ENCODE measurements at places on chromosomes 1 and 21.

GRCh38 chr1:43558346-43558841 lies 27.7 kb downstream of the PTPRF start:
- no peak for DNase-seq

DNA sequence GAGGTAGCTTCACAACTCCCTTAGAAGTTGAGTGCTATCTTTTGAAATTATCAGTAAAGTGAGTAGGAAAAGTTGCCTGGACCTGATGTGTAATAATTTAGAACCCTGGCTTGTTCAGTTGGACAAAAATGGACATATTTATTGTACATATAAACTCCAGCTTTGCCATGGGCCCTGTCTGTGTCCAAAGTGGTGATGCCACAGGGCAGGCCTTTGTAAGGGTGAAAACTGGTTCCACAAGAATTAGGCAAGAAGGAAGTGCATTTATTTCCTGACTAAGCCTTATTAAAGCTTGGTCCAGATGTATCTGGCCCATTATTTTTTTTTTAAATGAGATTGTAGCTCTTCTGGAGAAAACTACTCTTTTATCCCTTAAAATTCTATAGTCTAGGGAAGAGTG lies 47.9 kb downstream of the MACO1 start:
- DNase-seq, result no peak

GRCh38 chr1:62870148-62870547 lies 86.2 kb downstream of the ATG4C start:
- no peak for DNase-seq

DNA sequence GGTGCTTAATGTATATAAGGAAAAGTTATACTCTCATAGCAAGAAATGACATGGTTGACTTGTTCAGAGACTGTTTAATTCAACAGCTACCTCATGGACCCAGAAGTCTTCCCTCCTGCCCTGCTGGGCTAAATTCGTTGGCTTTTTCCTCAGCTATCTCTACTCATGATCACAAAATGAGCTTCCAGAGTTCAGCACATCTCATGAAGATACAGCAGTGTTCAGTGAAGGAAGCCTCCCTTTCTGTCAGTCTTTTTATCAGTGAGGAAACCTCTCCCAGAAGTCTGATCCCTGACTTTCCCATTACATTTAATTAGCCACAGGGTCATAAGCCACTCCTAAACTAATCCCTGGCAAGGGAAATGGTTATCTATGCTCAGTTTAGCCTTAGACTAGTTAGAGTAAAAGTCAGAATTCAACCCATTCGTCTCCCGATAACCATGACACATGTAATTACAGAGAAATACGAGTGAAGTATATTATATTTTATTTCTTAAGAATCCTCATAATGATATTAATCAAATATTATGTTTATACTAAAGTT lies 97.5 kb downstream of the DENND1B start:
- DNase-seq, result no peak

DNA sequence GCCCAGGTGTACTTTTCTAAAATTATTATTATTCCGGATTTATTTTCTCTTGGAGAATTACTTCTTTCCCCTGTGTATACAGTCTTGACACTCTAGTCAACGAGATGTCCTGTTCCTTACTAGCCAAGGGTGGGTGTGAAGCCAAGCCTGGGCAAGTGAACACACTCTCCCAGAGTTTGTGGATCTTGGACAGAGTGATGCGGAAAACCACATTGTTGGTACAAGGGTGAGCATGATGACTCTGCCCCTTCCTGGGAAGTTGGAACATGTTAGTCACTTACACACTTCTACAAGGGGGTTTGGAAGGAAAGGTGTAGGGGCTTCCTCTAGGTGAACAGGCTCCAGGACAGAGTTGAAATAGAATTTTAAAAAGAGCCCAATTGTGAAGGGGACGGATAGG lies 20.0 kb upstream of the RD3 start:
- DNase-seq, result no peak

- DNase-seq, result no peak
Observed at GRCh38 chr1:110249256-110249655, 39.1 kb downstream of the KCNC4 start.

DNA sequence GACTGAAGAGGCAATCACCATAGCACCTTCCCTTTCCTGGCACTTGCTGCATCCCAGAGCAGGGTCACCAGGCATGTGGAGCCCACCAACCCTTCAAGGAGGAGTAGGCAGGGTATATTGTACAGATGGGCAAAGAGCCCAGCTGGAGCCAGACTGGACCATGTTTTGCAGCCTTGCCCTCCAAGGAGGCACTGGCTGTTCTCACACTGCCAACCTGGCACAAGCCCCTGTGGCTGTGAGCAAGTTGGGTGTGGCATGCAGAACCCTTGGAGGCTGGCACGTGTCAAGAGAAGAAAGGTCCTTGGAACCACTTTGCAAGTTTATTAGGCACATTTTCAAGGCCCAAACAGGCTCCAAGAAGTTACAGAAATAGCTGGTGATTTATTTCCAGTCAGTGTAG lies 146.4 kb downstream of the FOXD2 start:
- DNase-seq, result no peak

- DNase-seq, result no peak
Observed at GRCh38 chr1:188224263-188224662, 1395.5 kb downstream of the PLA2G4A start.
